Suppressor macrophage treated with lipopolysaccharide for 4 hours (primary cell): ENCODE measurements at places on chromosomes 16 and 17.

DNA sequence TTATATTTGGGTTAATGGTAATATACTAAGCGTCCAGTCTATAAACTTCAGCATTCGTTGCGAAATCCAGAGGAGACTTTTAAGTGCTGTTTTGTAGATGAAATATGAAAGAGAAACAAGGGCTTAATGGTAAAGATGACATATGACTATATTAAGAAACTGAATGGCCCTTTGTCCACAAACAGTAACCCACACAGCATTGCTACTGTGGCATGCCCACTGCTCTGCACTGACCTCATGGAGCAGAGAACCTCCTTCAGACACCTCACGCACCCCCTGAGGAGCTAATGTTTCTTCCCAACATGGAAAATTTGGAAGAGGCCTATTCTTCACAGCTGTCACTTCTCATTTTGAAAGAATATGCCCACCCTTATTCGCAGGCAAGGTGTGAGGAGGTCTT is 26.7 kb downstream of the ASPA start:
- peak; percentile 3 for DNase-seq

GRCh38 chr16:81716478-81717225 is 62.4 kb upstream of the PLCG2 start:
- DNase-seq: no peak

- DNase-seq: peak; percentile 32
These were observed at the start of gene FN3K for GRCh38 chr17:82734987-82735866. TSS of gene FN3K (plus strand) at chr17:82735615. CDS start at chr17:82735637, 22 bp downstream.

DNA sequence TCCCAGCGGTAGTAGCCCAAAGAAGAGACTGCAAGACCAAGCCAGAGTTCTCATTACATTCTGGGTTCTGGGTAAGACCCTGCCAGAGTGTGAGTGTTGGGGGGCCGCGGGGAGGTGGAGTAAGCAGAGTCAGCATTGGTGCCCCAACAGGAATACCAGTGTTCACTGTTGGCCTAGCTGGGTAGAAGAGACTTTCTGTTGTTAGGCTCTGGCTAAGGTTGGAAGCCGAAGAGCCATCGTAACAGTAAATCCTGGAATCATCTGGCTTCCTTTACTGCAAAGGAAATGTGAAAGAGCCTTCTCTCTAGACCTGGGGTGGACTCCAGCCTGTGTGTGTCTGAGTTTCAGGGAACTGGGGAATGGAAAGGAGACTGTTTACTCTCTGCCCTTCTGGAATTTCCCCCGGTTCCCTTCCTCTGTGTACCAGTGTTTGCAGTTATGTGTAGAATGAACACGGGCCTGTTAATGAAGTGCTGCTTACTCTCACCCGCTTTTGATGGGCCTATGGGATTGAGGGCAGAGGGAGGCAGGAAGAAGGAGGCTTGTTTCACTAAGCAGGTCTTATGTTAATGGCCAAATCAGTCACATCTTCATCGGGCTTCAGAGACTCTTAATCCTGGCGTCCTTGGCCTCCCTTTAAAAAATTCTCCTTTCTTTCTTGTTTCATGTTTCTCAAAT is 68.5 kb downstream of the WWP2 start:
- no peak for DNase-seq

- no peak for DNase-seq
These were observed 28.8 kb upstream of the ABCC11 start for GRCh38 chr16:48276102-48276501.

DNA sequence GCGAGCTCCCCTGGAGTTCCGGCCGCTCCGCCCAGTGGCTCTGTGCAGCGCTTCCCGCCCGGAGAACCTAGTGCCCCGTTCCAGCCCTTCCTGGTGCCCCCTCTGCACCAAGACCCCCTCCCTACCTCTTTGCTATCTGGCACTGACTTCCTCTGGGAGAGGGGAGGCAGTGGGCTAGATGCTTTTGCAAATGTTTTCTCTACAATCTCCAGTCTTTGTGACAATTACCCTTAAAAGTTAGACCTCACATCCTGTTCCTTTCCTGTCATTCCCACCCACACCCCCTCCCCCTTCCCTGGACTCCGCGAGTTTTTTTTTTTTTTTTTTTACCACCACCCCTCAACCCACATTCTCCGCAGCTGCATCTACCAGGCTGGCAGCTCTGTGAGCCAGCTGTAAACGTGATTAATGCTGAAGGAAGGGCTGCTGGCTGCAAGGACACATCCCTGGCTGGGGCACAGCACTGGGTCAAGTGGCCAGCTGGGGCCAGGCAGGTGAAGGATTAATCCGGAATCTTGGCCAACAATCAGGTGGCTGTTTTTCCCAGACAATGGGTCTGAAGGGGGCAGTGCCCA is 101.5 kb downstream of the MGAT5B start:
- DNase-seq: no peak
